Left forelimb (tissue), 1 donor: ENCODE measurements at places on chromosomes 12 and 14.
A peak's percentile ranks its signal among the peaks of the same experiment; 100 is the strongest.

GRCh38 chr12:52126050-52126604 is 46.6 kb downstream of the SMIM41 start:
- peak; percentile 57 for DNase-seq

GRCh38 chr14:81009346-81009745 is 53.9 kb downstream of the TSHR start:
- no peak for DNase-seq

DNA sequence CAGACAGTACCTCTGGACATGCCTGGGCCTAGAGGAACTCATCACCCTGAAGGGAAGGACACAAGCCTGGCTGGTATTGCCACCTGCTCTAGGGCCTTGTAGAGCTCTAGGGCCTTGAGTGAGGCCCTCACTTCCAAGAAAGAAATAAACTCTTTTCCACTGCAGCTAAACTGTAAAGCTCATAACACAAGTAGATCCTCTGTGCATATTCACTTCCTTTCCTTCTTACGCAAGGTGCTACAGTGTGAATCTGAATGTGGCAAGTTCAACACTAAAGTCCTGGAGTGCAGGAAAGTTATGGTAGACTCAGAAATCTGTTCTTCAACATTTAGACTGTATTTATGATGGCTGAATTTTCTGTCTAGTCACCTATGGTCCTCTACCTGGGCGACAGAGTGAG is 14.5 kb downstream of the RNASE3 start:
- DNase-seq = no peak

- DNase-seq = no peak
Observed at GRCh38 chr12:32139064-32139421, 32.4 kb downstream of the BICD1 start.

DNA sequence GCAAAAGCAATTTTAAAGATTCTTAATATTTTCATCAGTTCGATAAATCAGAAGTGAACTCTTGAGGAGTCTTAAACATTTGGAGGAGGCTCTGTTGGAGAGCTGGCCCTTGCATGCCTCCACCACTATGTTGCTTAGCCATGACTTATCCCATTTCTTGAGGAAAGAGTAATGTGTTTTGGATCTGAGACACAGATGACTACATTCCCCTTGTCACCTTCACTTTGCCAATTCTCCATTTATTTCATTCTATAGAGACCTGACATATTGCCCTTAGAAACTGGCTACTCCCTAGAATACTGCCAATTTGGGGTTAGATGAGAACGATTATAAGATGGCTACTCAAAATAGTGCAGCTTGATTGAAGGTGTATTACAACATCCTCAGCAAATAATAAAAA is 157.4 kb upstream of the TMEM260 start:
- no peak for DNase-seq

DNA sequence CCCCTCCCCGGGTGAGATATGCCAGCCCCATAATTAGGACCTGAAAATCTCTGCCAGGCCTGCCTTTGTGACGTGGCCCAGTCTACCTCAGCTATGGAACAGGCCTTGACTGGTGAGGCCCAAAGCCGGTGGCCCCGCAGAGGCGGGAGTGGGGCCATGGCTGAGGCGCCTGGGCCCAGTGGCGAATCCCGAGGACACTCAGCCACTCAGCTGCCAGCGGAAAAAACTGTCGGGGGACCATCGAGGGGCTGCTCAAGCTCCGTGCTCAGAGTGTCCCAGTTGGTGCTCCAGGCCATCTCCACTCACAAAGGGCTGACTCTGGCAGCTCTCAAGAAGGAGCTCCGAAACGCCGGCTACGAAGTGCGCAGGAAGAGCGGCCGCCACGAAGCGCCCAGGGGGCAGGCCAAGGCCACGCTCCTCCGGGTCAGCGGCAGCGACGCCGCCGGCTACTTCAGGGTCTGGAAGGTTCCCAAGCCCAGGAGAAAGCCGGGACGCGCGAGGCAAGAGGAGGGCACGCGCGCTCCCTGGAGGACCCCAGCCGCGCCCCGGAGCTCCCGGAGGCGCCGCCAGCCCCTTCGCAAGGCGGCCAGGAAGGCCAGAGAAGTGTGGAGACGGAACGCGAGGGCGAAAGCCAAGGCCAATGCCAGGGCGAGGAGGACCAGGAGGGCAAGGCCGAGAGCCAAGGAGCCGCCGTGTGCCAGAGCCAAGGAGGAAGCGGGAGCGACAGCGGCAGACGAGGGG is 21.4 kb downstream of the ZNF641 start:
- DNase-seq = no peak

DNA sequence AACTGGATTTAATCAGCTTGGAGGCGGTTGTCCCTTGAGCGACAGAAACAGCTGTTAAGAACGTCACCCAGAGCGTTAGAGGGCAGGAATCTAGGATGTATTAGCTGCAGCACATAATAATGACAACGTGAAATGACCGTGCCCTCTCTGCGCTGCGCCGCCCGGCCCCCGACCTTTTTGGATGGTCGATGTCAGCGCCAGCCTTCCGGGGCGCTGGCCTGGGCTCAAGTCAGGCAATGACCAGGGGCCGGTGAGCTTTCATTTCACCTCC is 427 bp upstream of the TMEM120B start:
- DNase-seq = no peak

DNA sequence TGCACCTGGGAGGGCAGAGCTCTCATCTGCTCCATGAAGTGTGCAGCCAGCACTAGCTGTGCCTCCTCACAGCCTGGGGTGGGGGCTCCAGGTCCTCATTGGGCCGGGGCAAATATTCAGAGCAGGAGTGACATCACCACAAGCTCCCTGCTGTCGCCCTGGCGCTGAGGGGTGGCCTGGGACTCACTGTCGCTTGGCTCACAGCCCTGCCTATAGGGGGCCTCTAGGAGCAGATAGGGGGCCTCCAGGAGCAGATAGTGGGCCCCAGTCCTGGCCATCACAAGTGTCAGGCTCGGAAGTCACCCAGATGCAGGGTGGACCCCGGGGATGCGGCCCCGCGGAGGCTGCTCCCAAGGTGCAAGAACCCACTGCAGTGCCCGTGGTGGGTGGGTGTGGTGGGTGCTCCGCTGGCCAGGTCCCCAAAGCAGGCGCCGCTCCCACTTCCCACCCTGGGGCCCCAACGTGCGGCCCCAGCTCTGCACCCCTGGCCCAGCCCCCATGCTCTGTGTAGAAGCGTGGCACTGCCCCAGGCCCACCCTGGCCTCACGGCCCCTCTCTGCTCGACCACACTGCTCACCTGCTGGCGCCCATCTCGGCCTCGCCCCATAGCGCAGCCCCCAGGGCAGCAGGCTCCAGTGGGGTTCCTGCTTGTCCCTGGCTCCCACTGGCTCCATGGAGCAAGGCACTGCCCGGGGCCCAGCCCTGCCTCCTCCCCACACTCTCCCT is 18.0 kb downstream of the SYNJ2BP start:
- no peak for DNase-seq

GRCh38 chr12:19937161-19937560 is 431.2 kb upstream of the PDE3A start:
- DNase-seq = no peak

- no peak for DNase-seq
Observed at GRCh38 chr12:21939435-21939834, 1.8 kb downstream of the ABCC9 start.
